Right ventricle myocardium superior (tissue), 1 donor: ENCODE measurements at places on chromosomes 5 and 9.
A peak's percentile ranks its signal among the peaks of the same experiment; 100 is the strongest.

GRCh38 chr5:129609710-129610109 is 138.2 kb upstream of the MINAR2 start:
- no peak for DNase-seq

DNA sequence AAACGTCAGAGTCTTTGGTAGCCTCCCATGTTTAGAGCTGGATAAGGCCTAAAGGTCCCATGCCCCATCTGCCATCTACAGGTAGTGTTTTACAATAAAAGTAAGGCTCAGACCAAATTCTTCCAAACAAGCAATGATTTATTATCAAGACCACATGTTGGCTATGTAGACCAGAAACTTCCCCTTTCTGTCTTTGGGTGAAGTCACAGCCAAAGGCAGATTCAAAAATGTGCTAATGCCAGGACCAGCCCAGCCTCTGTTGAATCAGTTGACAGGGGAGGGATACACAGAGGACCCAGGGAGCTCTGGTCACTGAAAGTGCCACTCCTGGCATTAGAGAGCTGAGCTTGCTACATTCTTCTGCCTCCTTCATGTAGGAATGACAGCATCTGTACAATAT is 360.8 kb downstream of the NTRK2 start:
- no peak for DNase-seq

DNA sequence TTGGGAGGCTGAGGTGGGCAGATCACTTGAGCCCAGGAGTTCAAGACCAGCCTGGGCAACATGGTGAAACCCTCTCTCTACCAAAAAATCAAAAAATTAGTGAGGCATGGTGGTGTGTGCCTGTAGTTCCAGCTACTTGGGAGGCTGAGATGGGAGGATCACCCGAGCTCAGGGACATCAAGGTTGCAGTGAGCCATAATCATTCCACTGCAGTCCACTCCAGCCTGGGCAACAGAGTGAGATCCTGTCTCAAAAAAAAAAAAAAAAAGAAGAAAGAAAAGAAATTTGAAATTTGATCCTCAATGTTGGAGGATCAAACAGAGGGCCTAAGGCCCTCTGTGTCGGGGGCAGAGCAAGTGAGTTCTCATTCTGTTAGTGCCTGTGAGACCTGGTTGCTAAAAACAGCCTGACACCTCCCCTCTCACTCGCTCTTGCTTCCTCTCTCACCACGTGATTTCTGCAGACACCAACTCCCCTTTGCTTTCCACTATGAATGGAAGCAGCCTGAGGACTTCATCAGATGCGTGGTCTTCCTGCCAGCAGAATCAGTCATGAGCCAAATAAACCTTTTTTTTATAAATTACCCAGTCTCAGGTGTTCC is 8.4 kb upstream of the GOLPH3 start:
- DNase-seq: no peak

DNA sequence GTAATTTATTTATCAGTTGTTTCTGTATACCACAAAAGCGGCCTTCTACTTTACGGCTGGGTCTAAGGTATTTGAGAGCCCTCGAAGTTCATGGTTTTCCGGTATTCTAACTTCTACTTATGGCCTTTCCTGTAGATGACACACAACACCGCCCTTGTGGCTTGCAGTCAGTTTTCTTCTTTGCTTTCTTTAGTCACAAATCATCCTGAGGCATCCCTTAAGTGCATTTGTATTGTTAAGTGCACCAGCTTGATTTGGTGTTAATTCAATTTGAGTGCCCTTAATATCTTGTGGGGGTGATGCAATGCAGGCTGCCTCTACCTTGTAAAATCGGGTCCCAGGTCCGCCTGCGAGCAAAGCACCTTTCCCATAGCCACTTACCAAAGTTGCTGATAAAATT is 511.9 kb downstream of the CCDC171 start:
- no peak for DNase-seq

DNA sequence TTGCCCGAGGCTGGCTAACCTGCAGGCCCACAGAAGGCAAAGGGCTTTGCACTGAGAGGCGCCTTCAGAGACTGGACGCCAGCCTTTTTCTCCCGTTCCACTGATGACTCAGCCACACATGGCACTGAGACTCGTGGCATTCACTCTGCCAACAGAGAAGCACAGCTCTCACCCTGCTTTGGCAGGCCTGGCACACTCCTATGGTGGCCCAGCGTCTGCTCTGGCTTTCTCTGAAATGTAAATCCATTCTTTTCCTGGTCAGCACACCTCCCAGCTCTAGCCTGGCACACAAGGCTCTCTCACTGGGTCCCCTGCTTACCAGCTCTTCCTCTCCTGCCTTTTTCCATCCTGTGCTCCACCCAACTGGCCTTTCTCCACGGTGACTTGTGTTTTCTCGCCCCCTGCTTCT is 5.9 kb upstream of the MELK start:
- DNase-seq: no peak

GRCh38 chr5:45750574-45750973 is 54.4 kb upstream of the HCN1 start:
- no peak for DNase-seq

DNA sequence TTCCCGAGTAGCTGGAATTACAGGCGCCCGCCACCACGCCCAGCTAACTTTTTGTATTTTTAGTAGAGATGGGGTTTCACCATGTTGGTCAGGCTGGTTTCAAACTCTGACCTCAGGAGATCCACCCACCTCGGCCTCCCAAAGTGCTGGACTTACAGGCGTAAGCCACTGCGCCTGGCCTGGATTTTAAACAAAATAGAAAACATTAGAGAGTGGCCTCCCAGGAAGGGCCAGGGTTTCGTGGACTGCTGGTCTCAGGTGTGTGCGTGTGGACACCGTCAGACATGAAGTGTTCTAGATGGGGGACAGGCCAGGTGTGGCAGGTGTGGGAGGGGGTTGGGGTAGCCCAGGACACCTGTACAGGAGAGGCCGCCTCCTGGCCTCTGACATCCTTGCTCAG is 7.0 kb upstream of the GBGT1 start:
- no peak for DNase-seq

- DNase-seq: peak; percentile 51
These were observed 163.2 kb downstream of the LPAR1 start for GRCh38 chr9:110874963-110875674.

DNA sequence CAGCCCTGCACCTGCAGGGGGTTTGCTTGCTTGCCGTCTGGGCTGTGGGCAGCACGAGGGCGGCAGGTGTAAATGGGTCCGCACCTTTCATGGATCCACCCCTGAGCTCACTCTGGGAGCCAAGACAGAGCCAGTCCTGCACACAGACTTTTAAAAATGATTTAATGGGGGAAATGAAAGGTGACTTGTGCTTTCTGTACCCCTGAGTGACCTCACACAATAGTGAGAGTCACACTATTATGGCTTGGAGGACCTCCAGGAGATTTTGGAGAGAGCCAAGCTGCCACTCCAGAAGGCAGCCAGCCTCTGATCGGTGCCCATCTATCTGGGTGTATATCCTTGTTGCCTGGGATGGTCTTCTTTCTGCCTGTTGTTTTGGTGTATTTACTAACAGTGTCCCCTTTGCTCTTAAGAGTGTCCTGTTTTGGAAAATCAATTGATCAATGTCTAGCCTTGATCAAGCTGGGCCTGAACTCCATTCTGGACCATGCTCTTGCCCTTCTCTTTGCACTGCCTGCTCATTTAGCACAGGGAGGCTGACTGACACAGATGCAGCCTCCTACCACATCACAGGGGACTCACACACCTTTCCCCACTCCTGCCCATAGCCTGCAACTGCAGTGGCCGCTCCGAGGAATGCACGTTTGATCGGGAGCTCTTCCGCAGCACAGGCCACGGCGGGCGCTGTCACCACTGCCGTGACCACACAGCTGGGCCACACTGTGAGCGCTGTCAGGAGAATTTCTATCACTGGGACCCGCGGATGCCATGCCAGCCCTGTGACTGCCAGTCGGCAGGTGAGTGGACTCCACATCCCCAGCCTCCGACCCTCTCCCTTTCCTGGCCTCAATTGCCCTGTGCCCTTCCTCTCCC is 29.5 kb downstream of the LAMC3 start:
- DNase-seq: no peak

- DNase-seq: no peak
These were observed 1709.6 kb upstream of the WWC1 start for GRCh38 chr5:166581826-166582225.

DNA sequence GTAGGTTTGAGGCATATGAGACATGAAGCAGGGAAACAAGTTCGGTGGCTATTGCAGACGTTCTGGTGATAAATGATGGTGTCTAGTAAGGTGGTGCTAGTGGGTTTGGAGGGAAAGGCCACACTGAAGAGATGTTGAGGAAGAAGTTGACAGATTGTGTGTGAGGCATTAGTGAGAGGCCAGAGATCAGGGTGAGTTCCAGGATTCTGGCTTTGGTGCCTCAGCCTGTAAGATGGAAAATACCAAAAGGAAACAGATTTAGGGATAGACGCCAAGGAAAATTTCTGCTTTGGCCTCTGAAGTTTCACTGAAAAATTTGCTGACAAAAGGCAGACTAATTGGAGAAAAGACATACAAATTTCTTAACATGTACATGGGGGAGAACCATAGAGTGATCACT is 6.4 kb upstream of the PAIP1 start:
- DNase-seq: no peak
